ENCODE measurements at places on chromosomes 2 and 18.

- no peak for DNase-seq
Measured at GRCh38 chr2:7774481-7774880, 857.3 kb downstream of the RNF144A start.

GRCh38 chr2:132863961-132864360 is 194.0 kb upstream of the LYPD1 start:
- DNase-seq = no peak

DNA sequence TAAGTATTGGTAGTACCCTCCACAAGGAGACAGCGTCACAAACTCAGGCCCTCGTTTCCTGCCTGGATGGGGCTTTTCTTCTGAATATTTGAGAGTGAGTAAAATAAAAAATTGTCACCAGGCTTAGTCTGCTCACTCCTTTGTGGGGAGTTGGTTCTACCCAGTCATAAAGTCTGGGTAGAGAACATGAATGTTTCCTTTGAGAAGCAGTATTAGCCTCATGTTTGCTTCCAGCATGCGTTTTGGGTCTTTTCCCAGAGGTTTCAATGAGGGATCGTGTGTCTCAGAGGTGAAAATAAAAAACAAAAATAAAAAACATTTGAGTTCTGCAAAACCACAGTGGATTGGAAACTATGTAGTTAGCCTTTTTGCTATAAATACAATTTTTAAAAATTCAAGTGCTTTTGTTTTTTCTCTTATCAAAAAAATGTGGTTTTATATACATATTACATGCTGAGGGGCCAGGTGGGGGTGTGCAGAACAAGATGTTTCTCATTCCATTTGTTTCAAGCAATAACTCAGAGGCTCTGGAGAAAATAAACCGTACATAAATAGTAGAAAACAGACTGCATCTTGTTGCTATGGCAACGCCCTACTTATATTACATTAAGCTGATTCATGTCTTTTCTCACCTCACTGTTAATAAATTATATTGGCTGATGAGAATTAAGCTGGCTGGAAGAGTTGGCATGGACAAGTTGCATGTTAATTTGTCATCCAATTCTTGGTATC is 225.4 kb upstream of the FBXO11 start:
- DNase-seq = no peak

- no peak for DNase-seq
Measured at GRCh38 chr2:207224791-207225482, 59.2 kb upstream of the KLF7 start.

DNA sequence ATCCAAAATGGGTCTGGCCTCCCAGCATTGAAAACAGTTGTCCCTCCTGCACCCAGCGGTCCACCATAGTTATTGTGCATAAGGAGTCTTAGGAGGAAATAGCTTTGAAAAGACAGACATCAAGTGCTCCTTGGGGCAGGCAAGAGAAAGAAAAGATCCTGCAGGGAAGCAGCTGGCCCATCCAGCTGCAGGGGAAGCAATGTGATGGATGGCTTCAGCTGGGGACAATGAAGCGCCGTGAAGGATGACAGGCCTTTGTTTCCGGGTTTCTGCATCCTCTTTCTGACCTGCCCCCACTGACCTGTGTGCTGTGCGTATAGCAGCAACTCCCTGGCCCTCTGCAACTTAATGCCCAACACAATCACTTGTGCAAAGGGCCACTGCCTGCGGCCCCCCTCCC is 142.9 kb upstream of the NCKAP5 start:
- DNase-seq = no peak

GRCh38 chr2:239113171-239113570 is 265.3 kb downstream of the TWIST2 start:
- no peak for DNase-seq

DNA sequence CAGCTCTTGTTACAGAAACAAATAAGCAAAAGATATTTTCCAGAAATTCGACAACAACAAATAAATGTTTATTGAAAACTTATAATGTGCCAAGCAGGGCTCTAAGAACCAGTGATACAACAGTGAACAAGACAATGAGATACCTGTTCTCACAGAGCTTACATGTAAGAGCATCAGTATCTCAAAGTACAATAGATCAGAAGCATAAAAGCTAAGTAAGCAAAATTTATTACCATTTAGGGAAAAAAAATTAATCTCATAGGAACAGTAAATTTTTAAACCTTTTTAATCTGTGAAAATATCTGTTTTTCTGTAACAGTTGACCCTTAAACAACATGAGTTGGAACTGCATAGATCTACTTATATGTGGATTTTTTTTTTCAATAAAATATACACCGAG is 20.9 kb downstream of the ROCK1 start:
- DNase-seq = no peak

DNA sequence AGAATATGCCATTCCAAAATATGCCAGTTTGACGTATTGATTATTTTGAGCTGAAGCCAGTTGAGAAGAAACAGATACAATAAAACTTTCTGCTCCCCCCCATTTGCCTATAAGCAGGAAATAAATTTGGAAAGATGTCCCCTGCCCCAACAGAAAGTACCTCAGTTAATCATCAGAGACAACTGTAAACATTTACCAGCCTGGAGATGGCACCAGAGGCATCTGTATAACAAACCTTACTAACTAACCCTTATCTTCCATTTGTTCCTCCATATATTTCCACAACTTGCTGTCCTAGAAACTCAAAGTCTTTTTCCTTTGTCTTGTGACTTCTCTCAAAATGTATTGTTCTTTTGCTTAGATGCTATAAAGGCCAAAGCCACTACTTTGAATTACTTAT is 93.8 kb downstream of the AKAIN1 start:
- DNase-seq = no peak

- no peak for DNase-seq
Measured at GRCh38 chr2:85998071-85998991, 107.4 kb downstream of the POLR1A start.

- no peak for DNase-seq
Measured at GRCh38 chr18:32906506-32907310, 133.9 kb upstream of the KLHL14 start.

DNA sequence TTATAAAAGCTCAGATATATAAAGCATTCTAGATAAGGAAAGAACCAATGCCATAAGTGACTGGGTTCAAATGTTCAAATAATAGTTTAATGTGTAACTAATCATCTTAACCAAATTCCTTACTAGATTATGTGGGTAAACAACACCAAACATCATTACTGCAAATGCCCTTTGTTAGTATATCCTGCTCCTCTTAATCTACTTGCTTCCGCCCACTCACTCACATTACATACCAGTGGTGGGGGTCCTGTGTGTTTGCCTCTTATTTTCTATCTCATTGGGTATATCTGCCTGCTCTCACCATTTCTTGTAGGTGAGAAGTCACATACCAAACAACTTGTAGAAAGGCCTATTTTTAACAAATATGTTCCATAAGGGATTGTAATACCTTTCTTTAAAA is 562.1 kb downstream of the NRXN1 start:
- DNase-seq = no peak

DNA sequence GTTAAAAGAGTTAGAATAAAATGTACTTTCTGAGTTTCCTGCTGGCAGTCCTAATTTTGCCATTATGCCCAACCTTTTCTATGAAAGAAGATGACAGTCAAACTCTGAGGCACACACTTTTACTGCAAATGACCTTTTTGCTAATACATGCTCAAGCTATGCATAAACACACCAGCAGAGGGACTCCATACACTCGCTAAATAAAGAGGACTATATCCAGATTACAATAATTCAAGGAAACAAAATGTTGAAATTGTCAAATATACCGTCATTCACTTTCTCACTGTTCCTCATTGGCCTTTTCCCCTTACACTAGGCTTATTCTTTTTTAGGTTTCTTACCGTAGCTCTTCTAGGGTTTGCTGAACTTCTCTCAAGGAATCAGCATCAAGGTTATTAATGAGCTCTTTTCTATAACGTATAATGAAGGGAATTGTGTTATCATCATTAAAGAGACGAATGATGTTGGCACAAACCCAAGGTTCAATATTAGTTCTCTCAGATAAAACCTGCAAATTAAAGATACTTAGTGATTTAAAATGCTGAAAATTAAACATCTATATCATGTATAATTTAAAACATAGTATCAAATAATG is 25.7 kb downstream of the SRBD1 start:
- peak; percentile 6 for DNase-seq

- no peak for DNase-seq
Measured at GRCh38 chr18:13447621-13448334, 229.2 kb downstream of the LDLRAD4 start.

GRCh38 chr2:149466635-149467034 is 120.9 kb downstream of the MMADHC start:
- DNase-seq = no peak

DNA sequence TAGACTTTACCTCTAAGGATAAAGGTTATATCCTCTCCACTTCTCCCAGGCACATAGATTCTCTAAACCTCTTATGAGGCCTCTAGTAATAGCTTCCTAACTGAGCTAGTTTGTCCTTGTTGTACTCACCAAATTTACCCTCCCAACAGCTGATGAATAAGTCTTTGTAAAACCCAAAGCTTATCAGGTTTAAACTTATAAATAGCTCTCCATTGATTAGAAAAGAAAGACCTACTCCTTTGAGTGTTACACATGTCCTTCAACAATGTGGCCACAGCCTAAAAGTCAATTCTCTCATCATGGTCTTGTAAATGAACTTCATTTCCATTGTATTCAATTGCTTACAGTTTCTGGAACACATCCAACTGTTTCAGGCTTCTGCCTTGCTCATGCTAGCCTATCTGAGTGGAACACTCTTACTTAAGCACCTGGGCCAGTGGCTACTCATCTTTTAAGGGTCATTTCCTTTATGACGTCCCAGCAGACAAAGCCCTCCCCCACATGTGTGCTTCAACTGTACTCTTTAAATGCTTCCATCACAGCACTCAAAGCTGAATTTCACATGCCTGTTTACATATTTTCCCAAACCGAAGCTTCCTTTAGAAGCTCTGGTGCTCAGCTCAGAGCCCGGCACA is 131.6 kb downstream of the CDH2 start:
- DNase-seq = no peak

GRCh38 chr2:159996792-159997546 is 65.4 kb downstream of the PLA2R1 start:
- no peak for DNase-seq

DNA sequence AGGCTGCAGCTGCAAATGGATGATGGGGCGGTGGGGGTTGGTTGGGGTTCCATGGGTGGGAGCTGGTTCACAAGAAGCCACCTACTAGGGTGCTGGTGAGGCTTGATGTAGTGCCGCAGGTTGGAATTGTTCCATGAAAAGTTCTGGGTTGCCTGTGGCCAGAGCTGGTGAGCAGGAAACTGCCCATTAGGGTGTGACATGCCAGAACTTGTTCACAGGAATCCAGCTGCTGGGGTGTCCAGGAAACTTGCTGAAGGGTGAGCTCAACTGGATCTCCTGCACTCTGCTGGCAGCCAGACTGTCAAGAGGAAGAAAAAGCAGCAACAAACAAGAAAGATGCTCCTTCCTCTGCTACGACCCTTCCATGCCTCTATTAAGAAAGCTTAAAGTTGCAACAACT is 48.8 kb downstream of the MAP3K20 start:
- no peak for DNase-seq

- no peak for DNase-seq
Measured at GRCh38 chr2:40177366-40177765, 274.5 kb downstream of the SLC8A1 start.

GRCh38 chr2:96537066-96537733 is 648 bp downstream of the ARID5A start:
- DNase-seq = peak; percentile 87

DNA sequence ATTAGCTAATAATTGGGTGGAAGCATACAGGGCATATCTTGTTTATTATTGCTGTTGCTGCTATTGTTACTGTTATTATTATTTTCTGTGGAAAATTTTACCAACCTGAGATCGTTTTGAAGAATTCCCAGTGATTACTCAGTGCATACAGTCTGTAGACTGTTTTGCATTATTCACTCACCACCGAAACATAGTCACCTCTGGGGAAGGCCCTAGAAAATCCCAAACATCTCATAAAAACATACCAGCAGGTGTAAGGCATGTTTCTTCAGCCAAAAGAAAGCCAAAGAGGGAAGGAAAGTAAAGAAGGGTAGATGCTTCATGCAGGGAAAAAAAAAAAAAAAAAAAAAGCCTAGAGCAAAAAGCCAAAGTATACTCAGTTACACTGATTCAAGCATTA is 647.7 kb downstream of the BCL11A start:
- DNase-seq = no peak

DNA sequence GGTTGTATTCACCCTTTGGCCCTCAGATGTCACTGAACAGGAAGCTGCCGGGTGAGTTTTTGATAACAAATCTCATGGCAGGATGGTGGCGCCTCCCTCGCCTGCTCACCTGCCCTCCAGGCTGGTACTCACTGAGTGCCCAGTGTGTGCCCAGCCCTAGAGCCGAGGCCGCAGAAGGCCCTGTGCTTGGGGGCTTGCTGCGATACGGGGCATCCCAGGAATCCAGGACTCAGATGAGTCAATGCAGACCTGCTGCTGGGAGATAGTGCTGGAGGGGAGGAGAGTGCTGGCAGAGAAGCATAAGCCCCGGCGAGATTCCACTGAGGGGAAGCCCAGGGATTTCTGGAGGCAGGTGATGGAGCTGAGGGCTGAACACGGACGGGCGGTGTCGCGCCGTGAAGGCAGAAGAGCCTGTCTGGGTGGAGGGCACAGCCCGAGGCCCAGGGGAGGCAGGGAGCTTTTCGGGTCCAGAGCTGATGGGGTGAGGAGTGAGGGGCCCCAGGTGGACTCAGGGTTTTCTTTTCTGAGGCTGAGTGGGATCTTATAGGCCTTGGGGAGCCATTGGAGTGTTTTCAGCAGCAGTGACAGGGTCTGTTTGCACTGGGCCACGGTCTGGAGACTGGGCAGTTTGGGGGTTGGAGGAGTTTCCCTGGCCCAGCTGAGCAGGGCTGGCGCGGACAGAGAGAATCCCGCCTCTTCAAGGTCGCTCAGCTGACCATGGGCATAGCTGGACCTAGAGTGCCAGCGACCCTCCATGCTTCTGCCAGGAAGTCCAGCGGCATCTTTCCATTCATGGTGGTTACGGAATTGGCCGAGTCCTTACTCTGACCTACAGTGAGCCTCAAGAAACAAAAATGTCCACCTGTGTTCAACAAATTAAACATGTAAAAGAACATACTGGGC is 35.5 kb downstream of the LDLRAD4 start:
- no peak for DNase-seq

DNA sequence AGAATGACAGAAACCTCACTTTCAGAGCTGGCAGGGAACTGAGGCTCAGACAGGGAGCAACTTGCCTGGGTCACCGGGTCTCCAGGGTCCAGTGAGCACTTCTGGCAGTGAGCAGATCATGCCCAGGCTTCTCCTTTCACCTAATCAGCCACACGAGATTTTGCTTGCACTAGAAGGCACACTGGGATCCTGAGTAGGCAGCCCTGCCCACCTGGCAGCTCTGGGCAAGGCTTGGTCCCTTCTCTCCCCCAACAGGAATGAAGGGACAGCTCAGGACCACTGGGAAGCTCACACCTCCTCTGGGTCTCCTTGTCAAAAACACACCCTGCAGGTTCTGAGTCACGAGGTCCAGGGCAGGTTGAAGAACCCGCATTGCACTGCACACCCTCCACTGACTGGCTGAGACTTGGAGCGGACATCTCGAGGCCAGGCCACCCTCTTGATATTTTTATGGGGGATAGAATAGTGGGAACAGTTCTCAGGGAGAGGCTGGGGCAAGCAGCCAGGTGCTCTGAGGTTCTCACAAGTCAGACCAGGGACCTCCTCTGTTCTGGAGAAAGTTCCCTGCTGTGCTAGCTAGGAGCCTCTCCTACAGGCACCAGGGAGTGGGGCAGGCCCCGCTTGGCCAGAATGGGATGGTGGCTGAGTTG is 5.7 kb downstream of the MAL start:
- DNase-seq = no peak

- no peak for DNase-seq
Measured at GRCh38 chr2:99735753-99736152, 245.9 kb upstream of the REV1 start.

- no peak for DNase-seq
Measured at GRCh38 chr18:55054021-55054990, 95.0 kb upstream of the CCDC68 start.

- DNase-seq = no peak
Measured at GRCh38 chr2:160062292-160063005, at the start of gene PLA2R1. PLA2R1 (minus strand) TSS chr2:160062615; CDS start chr2:160062403, 212 bp downstream.

All from activated gamma-delta T cell treated with Interleukin-2 at 50 U/mL for 16 hours (primary cell).